ENCODE measurements at places on chromosomes 7 and 10.

- DNase-seq = no peak
Observed at GRCh38 chr10:70759781-70760180, 25.4 kb downstream of the TBATA start.

- no peak for DNase-seq
Observed at GRCh38 chr10:43126759-43127424, 11.4 kb upstream of the CSGALNACT2 start.

GRCh38 chr10:72253578-72253977 is 20.1 kb upstream of the DDIT4 start:
- DNase-seq = no peak

DNA sequence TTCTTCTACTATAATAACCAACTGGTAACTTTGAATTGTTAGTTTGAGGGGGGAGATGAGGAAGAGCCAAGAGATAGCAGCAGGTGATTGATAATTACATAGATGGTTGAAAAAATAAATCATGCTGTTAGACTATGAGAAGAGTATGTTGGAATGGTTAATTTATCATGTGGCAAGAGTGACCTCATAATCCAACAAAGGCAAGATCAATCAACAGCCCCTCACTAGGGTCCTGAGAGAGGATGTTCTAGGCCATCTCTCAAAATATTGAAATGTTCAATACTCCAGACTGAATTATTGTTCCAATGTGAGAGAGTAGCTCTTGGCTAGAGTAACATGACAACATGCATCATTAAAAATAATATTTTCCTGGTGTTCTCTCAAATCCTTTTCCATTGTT is 67.9 kb downstream of the ADD3 start:
- DNase-seq = no peak

- no peak for DNase-seq
Observed at GRCh38 chr10:62514079-62514693, 140.0 kb downstream of the ZNF365 start.

DNA sequence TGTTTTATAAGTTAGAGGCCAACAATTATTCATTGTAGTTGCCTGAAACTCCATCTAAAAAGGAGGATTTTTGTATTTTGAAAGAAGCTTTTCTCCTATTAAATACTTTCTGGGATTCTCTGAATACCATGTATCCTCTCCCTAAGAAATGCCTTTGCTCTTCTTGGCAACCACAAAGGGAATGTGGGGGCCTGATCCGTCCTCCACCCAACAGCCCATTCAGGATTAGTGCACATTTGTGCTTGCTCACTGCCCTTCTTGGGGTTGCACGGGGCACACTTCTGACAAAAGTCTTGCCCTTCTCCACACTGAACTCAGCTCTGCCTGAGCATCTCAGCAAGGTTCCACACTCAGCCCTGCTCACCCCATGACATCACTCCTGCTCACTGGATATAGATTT is 194.2 kb downstream of the SLC25A13 start:
- no peak for DNase-seq

GRCh38 chr7:22361320-22361719 is 4.4 kb upstream of the RAPGEF5 start:
- DNase-seq = no peak

DNA sequence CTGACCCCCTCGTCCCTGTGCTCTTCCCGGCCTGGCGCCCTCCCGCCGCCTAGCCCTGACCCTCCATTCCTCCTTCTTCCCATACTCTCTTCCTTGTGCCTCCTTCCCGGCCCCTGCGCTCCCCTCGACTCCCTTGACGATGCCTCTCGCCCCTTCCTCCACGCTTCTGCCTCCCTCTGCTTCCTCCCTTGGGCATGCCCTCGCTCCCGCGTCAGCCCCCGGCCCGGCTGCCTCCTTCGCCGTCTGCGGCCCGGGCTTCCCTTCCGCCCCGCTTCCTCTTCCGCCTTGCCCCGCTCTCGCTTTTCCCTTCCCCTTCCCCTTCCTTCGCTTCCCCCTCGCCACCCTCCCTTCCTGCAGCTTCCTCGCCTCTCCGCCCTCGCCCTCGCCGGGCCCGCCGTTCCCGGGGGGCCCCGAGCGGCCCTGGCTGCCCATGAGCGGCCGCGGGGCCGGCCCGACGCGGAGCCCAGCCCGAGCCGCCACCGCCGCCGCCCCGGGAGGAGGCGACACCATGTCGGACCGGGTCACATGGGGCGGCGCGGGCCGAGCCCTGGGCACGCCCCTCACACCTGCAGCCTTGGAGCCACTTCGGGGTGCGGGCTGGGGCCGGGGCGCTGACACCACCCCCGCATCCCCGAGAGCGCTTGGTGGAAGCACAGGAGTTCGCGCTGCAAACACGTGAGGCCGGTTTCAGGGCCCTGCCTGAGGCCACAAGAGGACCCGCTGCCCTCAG is at the start of gene FBXW4:
Gene FBXW4 (minus strand): TSS at position 497 of the 730 bp plus-strand sequence. CDS start 65 bp downstream, at position 432.
- DNase-seq = peak; percentile 59

DNA sequence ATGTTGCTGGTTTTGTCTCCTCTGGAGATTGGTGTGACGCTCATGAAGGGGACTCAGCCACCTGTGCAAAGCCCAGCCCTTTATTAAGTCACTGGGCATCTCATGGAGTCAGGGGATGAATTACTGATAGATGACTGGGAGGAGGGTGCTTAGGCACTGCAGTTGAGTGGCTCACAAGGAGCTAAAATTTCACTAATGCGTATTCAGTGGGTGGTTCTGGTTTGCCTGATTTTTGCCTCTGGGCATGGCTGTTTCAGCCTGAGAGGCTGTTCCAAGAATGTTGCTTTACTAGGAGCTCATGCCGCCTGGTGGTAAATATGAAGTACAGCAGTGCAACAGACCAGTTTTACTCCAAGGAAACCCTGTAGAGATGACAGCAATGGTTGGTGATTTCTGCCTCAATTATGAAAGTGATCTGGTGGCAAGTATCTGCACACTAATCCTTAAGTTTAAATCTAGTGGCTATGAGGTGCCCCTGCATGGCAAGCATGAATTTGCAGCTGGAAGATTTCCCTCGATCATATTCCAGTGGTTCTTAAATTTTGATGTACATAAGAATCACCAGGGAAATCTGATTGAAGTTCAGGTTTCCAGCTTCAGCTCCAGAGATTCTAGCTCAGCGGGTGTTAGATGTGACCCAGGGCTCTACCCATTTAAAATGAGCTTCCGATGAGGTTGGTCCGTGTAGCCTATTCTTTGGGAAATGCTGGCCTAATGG is 19.9 kb downstream of the ACTA2 start:
- DNase-seq = peak; percentile 12

- no peak for DNase-seq
Observed at GRCh38 chr7:47520406-47520805, 61.5 kb downstream of the TNS3 start.

- no peak for DNase-seq
Observed at GRCh38 chr7:44634839-44635591, 28.6 kb downstream of the OGDH start.

GRCh38 chr7:130309986-130310385 is 17.0 kb downstream of the CPA4 start:
- DNase-seq = no peak

DNA sequence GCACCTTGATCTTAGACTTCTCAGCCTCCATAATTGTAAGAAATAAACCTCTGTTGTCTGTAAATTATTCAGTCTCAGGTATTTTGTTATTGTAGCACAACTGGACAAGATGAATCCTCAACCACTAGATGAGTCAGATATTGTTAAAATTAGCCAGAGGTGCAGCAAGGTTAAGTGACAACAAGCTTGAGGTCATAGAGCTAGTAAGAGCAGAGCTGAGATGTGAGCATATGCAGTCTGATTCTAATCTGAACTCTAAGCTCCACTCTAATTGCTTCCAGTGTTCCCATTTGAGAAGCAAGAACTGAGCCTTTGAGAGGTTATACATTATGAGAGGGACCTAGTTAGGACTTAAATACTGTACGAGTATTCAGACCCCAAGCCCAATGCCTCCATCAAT is 93.1 kb downstream of the FZD1 start:
- DNase-seq = no peak

GRCh38 chr7:51062222-51062987 is 254.2 kb downstream of the COBL start:
- no peak for DNase-seq

GRCh38 chr10:120473593-120473992 is 16.6 kb downstream of the PLPP4 start:
- no peak for DNase-seq

- no peak for DNase-seq
Observed at GRCh38 chr7:35012160-35012559, 25.1 kb downstream of the DPY19L1 start.

DNA sequence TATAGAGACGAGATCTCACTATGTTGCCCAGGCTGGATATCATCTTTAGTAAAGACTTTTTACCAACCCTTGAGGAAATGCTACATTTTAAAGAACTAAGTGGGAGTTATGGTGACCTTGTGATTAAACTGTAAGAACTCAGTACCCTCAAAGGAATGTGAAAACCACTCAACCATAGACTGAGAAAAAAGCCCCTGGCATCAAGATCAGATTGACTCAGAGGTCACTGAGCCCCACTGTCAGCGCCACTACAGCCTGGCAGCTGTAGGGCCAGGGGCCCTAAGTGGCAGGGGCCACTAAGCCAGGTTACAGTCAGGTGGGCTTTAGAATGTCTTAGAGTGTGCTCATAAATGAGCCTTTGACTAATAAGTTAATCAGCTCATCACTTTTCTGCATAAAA is 55.9 kb downstream of the APBB1IP start:
- DNase-seq = no peak

- DNase-seq = no peak
Observed at GRCh38 chr10:129642427-129642826, 175.4 kb downstream of the MGMT start.

DNA sequence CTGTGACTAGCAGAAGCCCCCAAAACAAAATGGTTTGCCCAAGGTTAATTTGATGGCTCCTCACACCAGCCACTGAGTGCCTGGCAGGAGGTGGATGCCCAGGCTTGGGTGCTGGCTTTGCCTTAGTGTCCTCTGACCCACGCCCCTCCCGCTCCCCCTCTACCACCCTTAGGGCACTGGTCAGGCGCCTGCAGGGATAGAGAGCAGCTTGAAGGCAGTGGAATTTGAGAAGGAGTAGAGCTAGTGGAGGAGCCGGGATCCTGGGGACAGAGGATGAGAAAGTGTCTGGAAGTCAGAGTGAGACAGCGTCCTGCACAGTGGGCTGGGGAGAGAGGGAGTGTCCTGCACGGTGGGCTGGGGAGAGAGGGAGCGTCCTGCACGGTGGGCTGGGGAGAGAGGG is 139.4 kb downstream of the DNAJB6 start:
- no peak for DNase-seq

DNA sequence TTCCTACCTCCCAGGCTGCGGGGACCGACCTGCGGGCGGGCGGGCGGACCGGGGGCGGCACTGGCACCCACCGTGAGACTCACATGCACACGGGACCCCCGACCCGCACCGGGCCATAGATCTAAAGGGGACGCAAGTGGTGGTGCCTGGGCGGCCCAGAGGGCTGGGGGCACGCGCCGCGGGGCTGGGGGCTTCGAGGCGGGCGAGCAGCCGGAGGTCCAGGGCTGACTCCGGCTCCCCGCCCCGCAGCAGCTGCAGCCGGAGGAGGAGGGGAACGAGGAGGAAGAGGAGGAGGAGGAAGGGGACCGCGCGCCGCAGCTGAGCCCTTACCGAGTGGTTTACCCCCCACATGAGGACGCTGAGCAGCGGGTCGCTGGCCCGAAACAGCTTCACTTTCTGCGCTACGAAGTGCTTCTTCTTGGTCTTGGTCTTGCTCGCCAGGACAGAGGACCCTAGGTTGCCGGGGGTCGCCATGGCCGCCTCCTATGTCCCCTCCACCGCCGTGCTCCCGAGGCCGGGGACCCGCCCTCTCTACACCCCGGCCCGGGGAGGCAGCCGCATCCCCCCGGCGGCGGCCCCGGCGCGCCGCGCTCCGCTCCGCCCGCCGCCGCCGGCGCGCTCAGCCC is 412 bp downstream of the PIP4K2A start:
- DNase-seq = no peak

DNA sequence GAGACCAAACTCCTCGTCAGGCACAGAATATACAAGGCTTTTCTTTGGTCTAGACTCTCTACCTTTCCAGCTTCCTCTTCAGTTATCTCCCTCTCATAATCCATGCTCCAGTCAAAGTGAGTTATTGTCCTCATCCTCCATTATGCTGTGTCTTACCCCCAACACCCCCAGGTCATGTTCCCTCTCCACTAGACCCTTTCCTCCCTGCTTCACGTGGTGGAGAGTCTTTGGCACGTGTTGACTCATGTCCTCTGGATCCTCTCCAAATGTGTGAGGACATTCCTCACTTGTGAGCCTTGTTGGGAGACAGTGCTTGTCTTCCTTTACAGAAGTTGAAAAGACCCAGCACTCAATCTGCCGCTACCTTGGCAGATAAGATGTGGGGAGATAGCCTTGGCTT is 36.0 kb upstream of the DLD start:
- no peak for DNase-seq

- DNase-seq = no peak
Observed at GRCh38 chr7:20219062-20219445, 1.9 kb upstream of the MACC1 start.

GRCh38 chr7:138935465-138936011 is 45.7 kb downstream of the KIAA1549 start:
- no peak for DNase-seq

- no peak for DNase-seq
Observed at GRCh38 chr7:158539711-158540146, 47.9 kb downstream of the PTPRN2 start.

GRCh38 chr7:78496096-78496630 is 697.6 kb downstream of the PHTF2 start:
- no peak for DNase-seq

DNA sequence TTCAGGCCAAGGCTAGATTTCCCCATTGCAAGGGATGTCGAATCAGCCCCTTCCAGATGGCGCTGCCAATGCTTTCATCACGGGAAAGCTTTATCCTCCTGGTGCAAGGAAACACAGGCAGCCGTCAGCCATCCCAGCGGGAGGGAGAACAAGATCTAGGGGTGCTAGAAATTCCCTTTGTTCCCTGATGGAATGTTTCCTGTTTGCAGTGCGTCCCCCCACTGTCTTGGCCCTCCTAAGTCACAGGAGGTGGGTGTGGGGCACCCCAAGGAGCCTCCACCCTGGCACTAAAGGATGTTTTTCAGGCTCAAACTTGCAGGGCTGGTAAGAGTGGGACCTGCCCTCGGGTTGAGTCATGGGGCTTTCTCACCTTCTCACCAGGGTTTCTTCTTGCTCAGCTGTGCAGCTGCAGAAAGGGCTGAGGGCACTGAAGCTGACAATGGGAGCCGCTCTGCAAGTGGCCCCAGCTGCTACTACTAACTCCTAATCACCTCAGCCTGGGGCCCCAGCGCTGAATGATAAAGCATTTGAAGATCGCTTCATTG is 103.6 kb downstream of the PRPF18 start:
- DNase-seq = no peak

GRCh38 chr10:97553575-97554031 is 19.0 kb upstream of the ANKRD2 start:
- peak; percentile 32 for DNase-seq

GRCh38 chr7:47349401-47349800 is 232.5 kb downstream of the TNS3 start:
- DNase-seq = no peak
